Left renal cortex interstitium (tissue), 4 donors: ENCODE measurements at places on chromosomes 4 and X.

- no peak for DNase-seq
Measured at GRCh38 chr4:40507977-40508376, 121.7 kb downstream of the RBM47 start.

DNA sequence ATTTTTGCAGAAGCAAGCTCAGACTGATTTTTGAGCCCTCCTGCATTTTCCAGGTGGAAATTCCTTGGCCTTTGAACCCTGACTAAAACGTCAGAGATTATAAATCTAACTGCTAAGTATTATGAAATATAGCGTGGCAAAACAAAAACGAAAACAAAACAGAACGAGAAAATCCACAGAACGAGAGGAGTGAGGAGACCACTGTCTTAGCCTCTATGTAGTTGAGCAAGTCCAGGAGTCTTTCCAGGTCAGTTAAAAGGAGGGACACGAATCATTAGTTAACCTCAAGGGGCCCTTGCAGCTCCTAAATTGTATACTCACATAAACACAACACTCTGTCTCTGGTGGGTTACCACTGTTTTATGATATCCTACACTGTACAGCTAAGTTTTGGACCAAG is 80.2 kb downstream of the SYNPO2 start:
- no peak for DNase-seq

DNA sequence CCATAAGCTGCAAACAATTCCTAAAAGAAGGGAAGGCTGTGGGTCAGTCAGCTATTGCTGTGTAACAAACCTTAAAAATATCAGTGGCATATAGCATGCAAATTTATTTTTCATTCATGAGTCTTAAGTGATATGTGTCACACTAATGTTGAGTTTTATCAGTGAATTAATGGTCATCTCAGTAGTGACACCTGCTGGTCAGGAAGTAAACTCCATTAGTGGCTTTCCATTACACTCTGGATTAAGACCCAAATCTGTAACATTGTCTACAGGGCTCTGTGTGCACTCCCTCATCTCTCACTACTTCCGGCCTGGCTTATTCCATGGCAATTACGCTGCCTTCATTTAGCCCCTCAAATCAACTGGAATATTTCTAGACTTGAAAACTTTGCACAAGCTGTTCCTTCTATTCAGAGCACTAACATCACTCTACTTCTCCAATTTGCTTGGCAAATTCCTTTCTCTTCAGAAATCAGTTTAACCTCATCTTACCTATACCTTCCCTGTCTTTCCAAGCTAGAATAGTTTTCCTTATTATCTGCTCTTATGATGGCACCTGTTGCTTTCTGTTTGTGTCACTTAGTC is 217.3 kb upstream of the TAPT1 start:
- DNase-seq: no peak

- DNase-seq: no peak
Measured at GRCh38 chr4:2246384-2247127, 4.6 kb upstream of the HAUS3 start.

DNA sequence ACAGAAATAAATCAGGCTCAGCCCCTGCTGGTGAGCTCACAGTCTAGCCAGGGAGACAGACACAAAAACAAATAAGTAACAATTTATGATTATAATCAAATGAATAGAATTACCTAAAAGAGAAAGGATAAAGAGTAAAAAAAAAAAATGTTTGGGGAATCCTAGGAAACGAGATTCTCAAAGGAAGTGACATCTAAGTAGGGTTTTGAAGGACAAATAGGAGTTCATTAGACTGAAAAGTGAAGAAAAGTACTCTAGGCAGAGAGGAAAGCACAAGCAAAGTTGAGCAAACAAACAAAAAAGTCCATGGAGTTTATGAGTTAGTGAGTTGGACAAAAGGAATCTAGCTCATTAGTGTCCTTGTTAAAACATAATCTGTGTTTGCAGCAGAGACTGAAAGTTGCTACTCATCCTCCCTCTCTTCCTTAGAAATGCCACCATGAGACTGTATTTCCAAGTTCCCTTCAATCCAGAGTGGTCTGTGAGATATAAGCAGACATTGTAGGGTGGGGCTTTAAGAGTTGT is 145.6 kb downstream of the SPATA18 start:
- no peak for DNase-seq

DNA sequence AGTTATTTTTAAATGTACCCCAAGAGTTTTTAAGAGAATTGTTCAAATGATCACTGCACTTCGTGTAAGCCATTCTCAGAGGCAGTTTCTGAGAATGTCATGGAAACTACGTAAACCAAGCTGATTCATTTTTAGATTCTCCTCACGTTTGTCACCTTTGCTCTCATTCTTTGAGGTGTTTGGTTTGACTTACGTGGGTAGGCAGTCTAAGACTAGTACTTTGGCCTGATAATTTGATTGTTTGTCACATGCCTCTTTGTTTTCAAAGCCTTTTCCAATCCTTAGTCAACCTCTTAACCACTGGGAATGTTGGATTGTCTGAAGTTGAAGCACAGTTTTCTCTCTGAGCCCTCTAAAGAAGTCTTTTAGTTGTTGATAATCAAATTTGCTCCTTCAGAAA is 10.5 kb downstream of the SEPTIN11 start:
- DNase-seq: no peak

- no peak for DNase-seq
Measured at GRCh38 chr4:177308847-177309521, 690 bp upstream of the NEIL3 start.
